ENCODE measurements at places on chromosomes 16 and 17.

DNA sequence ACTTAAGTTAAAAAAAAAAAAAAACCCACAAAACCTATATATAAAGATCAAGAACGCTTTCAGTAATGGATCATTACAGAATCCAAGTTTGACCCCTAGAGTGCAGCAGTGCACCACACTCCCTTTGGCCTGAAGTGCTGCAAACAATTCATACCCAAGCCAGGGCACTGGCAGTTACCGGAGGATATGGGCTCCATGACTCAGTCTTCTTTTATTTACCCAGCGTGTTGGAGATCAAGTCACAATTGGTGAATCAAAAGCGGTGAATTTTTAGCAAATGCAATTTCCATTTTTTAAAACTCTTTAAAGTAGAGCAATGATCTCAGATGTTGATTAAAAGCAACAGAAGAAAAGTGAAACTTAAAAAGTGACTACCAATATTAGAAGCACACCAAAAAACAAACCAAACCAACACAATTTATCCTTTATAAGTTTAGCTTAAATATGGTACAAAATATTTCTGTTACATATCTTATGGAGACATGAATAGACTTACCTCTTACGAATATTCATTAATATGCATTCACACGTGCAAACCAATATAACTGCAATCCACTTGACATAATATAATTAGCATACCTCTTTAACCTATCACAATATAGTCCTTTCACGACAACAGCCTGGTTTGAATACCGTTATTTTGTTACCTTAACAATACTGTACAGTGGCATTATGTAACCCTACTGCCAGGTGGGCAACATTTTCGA, 46.3 kb downstream of the ZNF652 start:
- DNase-seq = peak; percentile 48

- no peak for DNase-seq
These were observed 303.9 kb downstream of the C16orf95 start for GRCh38 chr16:87012954-87013938.

DNA sequence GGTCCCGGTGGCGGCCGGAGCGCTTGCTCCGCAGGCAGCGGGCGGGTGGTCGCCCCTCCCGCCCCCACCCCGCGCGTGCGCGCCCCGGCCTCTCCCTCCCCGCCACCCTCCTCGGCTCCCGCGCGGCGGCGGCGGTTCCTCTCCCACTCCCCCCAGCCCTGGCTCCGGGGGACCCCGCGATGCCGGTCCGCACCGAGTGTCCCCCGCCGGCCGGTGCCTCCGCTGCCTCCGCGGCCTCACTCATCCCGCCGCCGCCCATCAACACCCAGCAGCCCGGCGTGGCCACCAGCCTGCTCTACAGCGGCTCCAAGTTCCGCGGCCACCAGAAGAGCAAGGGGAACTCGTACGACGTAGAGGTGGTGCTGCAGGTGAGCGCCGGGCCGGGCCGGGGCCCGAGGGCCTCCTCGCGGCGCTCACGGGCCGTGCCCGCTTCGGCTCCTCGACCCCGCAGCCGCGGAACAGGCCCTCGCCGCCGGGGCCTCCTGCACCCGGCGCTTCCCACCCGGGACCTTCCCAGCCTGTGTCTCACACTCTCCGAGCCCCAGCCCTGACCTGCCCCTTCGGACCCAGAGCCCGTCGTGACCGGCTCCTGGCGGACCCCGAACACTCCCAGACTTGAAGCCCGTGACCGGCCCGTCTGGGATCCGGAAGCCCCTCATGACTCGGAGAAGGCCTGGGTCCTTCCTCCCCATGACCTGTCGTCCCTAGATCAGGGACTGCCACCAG, 490 bp downstream of the GID4 start:
- no peak for DNase-seq

- no peak for DNase-seq
These were observed 26.8 kb downstream of the GNA13 start for GRCh38 chr17:65029605-65030336.

GRCh38 chr17:72580321-72581127, 459.7 kb downstream of the SOX9 start:
- no peak for DNase-seq

DNA sequence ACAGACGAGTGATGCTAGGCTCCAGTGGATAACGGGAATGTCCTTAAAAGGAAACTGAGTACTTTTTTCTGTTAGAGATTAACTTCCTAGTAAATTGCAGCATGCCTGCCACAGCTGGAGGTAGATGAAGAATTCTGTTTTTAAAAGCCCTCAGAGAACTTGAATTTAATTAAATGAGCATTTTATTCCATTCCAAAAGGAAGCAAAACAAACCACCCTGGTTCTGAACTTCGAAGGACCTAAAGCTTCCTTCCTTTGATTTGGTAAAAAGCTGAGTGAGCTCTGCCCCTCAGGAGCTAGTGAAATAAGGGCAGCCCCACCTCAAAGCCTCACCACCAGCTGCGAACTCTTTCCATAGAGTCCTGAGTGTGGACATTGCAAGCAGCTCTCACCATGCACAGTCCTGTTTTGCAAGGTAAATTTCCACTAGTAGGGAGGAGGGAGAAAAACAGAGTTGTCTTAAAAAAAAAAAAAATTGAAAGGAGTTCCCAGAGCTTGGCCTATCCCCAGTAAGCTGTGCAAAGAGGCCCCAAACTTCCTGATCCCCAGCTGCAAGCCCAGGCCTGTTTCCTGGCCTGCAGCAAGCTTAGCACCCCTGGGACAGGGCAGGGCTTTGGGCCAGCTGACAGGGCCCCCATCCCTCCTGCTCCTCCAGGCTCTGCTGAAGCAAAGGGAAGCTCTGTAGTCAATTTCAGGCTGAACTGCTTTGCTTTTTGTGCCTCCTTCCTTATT, 11.2 kb downstream of the CHD9NB start:
- DNase-seq = no peak

GRCh38 chr17:34386343-34386696, 23.3 kb upstream of the CCL1 start:
- no peak for DNase-seq
